ENCODE measurements at places on chromosomes 5 and 9.

DNA sequence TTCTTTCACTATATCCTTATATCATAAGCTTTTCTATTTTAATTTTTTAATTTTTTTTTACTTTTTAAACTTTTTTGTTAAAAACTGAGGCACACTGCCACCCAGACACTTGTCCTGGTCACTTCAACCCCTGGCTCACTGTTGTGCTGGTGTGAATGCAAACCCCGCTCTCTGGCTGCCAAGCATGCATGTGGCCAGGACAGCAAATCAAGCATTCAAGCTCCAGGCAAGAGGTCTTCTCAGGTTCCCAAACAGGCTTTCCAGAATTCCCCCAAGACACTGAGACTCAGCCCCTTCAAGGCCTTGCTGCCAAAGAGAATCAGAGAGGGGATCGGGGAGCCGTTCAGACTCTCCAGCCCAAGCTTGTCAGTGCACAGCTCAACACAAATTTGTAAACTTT lies 139.9 kb downstream of the FANCC start:
- DNase-seq: no peak

- no peak for DNase-seq
Measured at GRCh38 chr9:33196736-33197135, 29.6 kb upstream of the B4GALT1 start.

DNA sequence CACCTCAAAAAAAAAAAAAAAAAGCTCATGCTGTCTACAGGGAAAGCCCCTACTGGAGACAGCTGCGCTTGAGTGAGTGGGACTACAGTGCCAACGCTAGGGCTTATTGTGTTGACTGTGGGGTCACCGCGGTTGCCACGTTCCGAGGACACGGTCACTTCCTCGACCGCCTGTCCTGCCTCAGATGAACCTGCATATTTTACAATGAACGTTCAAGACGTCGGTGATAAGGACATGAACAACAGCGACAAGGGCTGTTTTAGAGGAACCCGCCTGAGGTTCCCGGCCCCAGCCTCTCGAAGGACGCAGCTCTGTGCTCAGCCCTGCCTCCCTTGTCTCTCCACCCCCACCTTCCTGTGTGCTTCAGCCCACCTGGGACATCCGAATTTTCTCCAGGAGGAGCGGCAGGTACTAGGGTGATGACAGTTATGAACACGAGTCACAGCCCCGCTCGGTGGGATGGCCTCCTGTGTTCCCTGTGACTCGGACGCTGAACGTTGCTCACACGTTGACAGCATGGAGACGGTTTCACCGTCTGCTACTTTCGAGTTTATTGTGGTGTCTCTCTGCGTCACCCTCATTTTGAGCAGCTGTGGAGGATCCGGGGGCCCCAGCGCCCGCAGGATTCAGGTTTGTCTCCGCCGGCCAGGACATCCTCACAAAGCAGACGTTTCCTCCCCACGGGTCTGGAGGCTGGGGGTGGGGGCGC lies 11.3 kb upstream of the DIPK1B start:
- no peak for DNase-seq

- DNase-seq: no peak
Measured at GRCh38 chr9:109409773-109410397, 88.2 kb downstream of the PTPN3 start.

DNA sequence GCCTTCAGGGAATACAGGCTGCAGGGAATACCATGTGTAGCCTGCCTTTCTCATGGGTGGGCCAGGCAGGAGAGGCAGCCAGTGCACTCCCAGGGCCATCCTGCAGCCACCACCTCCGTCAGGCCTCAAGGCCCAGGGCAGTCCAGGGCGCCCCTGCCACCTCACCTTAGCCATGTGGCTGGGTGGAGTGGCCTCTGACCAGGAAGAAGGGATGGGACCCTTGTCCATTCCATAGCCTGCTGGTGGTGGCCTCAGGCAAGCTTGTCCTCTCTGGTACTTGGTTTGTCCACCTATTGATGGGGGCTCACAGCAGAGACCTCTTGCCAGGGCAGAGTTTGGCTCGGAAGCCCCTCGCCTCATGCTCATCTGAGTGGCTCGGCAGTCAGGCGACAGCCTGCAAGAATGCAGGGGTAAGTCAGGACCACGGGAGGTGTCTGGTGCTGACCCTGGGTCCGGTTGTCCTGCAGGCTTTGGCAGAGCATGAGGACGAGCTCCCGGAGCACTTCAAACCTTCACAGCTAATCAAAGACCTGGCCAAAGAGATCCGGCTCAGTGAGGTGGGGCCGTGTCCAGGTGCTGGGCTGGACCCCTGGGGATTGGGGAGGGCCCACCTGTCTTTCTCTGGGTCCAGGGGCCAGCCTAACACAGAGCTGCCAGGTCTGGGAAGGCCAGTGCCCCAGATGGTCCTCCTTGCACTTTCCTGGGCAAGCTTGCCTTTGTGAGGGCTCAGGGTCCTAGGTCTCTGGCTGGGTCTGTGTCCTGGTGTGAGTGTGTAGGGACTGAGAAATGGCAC lies 82.9 kb downstream of the PHF2 start:
- DNase-seq: no peak

DNA sequence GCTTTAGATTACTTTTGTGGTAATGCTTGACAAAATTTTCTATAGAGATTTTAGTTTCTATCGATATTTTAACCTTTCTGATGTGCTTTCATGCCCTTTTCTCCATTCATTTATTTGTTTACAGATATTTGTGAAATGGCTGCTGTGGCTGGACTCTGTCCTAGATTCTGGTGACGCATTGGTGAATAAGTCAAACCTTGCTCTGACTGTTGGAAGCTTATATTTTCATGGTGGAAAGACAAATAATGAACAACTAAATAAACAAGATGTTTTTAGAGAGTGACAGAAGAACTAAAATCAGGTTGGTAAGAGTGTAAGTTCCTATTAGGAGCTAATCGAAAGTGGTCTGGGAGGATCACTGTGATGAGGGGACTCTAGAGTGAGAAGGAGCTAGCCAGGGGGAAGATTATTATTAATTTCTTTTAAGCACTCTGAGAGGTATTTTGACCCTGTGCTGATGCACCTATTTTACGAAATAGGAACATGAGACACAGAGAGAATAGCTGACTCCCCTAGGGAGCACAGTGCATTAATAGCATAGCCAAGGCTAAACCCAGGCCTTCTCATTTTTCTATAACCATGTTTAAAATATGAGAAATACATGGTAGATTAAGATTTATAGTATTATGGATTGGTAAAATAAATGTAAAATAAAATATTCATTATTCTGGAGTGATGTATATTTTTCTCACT lies 411.9 kb upstream of the ARRDC3 start:
- DNase-seq: no peak

- no peak for DNase-seq
Measured at GRCh38 chr5:1842004-1842819, 40.5 kb downstream of the IRX4 start.

DNA sequence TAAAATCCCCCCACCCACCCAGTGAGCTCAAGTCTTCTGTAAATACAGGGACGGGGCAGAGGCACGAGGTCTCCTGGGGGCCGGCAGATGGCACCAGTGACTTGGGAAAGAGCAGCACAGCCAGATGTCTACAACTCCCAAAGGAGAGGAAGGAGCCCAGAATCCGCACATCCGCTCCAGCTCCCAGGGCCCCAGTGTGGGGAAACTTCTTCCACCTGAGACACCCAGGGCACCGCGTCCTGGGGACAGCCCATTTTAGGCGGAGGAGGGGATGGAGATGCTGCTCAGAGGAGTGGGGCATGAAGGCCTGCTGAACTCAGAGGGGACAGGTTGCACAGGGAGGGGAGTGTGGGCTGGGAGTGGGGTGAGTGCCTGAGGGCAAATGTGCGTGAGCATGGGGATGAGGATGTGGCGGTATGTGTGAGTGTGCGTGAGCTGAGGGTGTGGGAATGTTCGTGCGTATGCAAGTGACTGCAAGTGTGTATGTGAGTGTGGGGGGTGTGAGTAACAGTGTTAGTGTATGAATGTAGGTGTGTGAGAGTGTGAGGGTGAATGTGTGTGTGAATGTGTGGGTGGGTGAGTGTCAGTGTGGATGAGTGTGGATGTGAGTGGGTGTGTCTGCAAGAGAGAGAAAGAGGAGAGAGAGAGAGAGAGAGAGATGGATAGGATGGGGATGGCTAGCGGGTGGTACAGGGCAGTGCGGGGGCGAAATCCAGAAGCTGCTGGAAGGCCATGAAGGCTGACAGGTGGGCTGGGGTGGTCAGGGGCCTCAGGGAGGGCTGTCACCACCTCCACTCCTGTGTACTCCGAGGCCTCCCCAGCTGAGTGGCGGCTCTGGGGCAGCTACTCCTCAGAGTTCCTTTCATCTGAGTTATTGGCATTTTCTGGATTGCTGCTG lies 63.5 kb downstream of the DUSP1 start:
- DNase-seq: peak; percentile 66

DNA sequence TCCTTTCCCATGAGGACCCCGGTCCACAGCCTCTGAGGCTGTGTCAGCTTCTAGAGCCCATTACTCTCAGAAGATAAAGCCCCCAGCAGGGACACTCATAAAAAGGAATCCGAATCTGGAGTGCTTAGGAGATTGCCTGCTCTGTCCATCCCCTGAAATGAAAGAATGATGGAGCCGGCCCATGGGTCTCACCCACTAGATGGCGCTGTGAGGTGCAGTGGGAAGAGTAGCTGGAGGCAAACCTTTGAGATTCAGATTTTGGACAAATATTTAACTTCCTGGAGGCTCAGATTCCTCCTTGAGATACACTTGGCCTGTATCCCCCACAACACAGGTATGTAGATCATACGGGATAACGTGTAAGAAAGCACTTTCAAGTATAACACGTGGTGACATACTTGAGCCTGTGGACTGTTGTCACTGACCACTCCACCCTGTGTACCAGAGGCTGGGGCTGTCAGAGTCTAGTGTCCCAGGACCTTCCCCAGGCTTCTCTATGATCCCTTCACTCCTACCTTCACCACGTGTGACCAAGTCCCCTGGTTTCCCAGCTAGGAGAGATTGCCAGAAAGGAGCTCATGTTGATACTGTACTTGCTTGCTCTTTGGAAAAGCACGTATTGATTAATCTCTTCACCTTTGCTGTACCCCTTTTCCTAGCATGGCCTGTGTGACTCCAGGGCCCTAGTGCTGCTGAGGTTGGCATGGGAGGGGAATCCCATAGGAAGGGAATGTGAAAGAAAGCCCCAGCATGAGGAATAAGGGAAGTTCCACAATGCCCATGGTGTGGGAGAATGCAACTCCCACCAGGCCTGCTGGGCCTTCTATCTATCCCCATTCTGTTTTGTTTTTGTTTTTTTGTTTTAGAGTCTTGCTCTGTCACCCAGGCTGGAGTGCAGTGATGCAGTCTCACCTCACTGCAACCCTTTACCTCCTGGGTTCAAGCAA lies 32.1 kb downstream of the TRMO start:
- DNase-seq: no peak

- DNase-seq: no peak
Measured at GRCh38 chr9:134131471-134132207, 4.2 kb upstream of the WDR5 start.

DNA sequence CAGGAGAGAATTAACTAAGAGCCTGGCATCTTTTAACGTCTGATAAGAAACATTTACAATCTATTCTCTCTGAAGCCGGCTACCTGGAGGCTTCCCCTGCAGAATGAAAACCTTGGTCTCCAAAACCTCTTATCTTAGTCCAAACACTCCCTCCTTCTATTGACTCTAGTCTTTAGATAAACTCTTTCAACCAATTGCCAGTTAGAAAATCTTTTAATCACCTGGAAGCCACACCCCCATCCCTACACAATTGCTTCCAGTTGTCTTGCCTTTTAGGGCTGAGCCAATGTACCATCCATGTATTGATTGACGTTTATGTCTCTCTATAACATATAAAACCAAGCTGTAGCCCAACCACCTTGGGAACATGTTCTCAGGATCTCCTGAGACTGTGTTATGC lies 1343.1 kb upstream of the C9orf72 start:
- DNase-seq: no peak

GRCh38 chr5:106584268-106584667 lies 1086.5 kb downstream of the EFNA5 start:
- DNase-seq: no peak

GRCh38 chr5:99030906-99031440 lies 102.2 kb upstream of the CHD1 start:
- DNase-seq: no peak

DNA sequence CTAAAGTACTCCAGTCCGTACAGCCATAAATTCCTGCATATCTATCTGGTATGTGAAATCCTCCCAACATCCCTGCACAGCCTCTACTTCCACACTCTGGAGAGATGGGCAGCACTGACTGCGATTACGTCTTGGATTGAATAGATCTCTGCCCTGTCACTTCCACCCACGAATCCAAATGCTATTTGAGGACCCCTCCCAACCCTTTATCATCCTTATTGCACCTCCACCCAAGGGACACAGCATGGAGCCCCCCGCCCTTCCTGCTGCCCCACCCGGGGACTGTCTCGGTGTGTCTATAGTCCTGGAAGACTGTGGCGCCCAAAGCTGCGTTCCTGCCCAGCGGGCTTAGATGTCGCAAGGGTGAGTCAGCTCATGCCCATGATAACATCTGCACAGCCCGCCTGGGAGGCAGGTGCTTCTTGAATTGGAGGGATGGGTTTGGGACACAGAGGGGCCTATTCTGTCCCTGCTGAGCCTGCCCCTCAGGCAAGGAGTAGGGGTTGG lies 105.7 kb upstream of the HAND1 start:
- DNase-seq: no peak

GRCh38 chr5:62001640-62002039 lies 304.4 kb upstream of the KIF2A start:
- no peak for DNase-seq

- no peak for DNase-seq
Measured at GRCh38 chr9:71515107-71515506, 253.2 kb downstream of the CEMIP2 start.

DNA sequence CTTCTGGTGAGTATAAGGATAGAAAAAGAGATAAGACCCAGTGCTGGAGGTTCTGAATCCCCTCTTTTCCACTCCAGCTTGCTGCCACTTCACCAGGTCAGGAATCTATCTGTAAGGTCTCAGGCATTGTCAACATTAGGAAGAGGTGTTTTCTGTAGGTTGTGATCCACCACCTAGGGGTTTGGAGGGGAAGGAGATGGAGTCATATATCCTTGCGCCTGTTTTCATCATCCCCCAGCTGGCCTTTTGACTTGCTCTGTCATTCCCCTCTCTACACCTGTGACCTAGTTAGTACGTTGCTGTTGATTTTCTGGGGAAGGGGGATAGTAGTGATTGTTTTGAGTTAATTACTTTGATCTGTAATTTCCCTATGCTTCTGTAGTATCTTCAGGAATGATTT lies 20.5 kb downstream of the SPINK5 start:
- DNase-seq: no peak
